ENCODE measurements at places on chromosomes 2 and 18. TPM values are rescaled to one million over a fixed set of nuclear protein-coding genes. Genes with fewer than 3 reads are reported as not detected.

DNA sequence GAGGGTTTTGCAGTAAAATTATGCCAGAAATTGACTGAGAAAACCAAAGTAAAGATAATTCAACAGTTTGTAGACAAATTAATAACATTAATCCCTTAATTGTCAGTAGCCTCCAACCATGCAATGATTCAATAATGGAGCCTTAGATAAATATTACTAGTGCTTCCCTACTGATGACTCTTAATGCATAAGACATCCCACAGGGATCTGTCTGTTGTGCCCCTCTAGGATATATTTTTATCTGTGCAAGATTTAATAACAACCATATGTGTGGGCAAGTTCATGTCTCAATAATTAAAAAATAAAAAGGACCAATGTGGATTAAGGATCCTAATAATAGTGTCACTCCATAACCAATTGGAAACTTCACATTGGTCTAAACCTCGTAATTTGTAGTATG is 230.3 kb upstream of the TCF4 start:
- no peak overlapping the region for H3K27ac ChIP-seq
- peaks cover 10% of the 10 kb centered on the region for H3K4me1 ChIP-seq
- no peaks in the 10 kb centered on the region for H3K36me3 ChIP-seq
- no peaks in the 10 kb centered on the region for H3K27me3 ChIP-seq

DNA sequence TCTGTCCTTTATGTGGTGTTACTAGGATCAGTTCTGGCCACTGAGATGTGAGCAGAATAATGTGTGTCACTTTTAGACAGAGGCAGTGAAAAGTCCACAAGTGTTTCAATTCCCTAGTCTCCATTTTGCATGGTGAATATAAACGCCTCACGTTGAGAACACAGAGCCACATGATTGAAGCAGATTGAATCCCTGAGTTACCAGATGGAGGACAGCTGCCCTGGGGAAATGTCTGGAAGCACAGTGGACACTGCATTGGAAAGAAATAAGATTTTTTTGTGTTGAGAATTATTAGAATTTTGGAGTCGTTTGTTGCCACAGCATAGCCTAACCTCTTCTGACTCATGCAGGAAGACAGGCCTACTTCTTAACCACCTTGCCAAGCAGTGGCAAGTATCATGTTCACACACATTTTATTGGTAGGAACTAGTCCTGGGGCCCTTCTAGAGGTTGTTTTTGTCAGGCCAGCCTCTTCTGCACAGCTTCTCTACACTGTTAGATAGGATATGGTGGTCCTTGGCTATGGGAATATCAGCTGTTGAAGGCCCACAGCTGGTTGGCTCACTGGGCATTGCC is 188.6 kb downstream of the TMEM182 start:
- no peak for DNase-seq
- no peaks in the 10 kb centered on the region for H3K36me3 ChIP-seq
- H3K27ac ChIP-seq, result no peak overlapping the region
- H3K4me1 ChIP-seq, result no peaks in the 10 kb centered on the region
- no peak overlapping the region for H3K4me3 ChIP-seq

DNA sequence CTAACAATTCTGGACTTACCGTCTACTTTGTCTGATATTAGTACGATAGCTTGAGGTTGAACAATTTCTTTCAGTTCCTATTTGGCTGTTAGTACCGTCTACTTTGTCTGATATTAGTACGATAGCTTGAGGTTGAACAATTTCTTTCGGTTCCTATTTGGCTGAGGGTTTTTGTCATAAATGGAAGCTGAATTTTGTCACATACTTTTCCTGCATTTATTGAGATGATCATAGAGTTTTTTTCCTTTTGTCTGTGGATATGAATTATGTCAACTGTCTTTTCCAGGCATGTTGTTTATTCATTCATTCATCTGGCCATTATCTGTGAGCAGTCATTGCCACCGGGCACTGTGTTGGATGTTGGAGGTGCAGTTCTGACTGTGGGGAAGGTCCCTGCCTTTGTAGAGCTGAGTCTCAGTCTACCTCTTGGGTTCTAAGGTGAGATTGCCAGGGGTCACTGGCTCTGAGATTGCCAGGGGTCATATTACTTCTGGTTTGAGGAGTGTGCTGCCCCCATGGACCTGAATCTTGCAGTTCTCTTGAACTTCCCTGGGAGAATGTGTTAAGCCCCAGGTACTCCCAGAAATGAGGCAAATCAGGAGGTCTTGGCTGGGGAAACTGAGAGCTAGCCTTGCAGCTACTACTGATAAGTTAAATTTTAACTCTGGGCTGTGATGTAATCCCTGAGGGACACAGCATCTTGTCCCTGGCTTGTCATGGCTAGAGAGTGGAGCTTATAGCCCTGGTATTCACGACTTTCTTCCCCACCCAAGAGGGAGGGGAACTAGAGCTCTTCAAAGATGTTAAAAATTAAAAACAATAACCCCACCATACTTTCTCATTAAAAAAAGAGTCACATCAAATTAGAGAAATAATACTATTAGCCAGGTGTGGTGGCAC is 89.1 kb upstream of the MBOAT2 start:
- no peak overlapping the region for H3K4me3 ChIP-seq
- DNase-seq, result no peak
- H3K4me1 ChIP-seq, result peaks cover 6% of the 10 kb centered on the region
- no peak overlapping the region for H3K27ac ChIP-seq
- no peaks in the 10 kb centered on the region for H3K27me3 ChIP-seq

Gene MYO5B
- 25.6 TPM for total RNA-seq

GRCh38 chr2:186460465-186460864 is 25.6 kb upstream of the ZC3H15 start:
- H3K36me3 ChIP-seq, result peaks cover 7% of the 10 kb centered on the region
- no peak overlapping the region for H3K4me3 ChIP-seq
- no peaks in the 10 kb centered on the region for H3K27me3 ChIP-seq
- no peak overlapping the region for H3K27ac ChIP-seq

All from lung (tissue), 17 donors.